ENCODE measurements at places on chromosomes 7 and 10.
A peak's percentile ranks its signal among the peaks of the same experiment; 100 is the strongest.

GRCh38 chr10:11235771-11236170 is 218.1 kb downstream of the CELF2 start:
- no peak for DNase-seq

- DNase-seq: no peak
These were observed 262.1 kb downstream of the AHR start for GRCh38 chr7:17560516-17560915.

DNA sequence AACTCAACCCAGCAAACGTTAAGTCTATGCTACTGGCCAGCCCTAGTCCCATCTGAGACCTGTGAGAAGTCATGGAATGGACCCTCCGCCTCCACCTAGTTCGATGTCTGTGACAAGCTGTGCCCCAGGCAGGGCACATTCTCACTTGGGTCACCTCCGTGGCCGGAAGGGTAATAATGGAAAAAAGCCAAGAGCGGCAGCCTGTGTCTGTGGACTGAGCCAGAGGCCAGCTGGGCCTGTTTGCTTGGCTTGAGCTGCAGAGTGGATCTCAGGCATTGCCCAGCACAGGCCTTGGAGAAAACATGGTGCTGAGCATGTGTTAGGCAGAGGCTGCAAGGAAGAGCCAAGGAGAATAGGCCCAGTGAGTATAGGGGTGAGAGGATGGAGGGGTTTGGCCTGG is 97.8 kb downstream of the GALNT17 start:
- no peak for DNase-seq

- DNase-seq: no peak
These were observed 23.1 kb downstream of the DNAJB9 start for GRCh38 chr7:108592646-108593201.

DNA sequence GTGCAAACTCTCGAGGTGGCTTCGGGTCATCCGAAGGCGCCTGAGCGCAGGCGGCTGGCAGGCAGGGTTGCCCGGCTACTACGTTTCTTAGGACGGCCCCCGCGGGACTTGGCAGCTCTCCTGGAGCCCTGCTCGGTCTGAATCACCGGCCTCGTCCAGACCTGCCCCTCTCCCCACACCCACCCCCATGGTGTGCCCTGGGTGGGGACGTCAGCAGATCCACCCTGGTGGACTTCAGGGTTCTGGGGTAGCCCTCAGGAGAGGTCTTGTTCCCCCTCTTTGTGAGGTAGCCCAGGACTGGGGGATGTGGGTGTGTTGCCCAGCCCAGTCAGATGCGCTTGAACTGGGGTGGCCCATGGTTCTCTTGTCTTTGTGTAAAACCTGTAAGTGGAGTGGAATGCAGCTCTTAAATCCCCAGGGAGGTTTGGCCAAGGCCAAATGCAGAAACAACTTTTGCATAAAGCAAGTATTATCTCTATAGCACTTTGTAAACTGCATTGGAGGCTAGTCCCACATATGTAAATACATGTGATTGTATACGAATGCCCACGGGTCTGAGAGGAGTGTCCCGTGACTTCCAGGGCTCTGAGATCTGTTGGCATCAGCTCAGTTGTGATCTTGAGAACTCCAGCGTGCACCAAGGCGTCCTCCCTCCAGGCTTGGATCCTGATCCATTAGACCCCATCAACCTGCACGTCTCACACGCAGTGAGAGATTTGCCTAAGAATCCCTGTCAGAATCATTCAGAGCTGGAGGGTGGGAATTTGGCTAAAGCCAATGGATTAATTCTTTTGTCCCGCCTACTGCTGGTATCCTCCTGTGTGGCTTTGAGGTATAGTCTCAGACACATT is 1.8 kb downstream of the PFKFB3 start:
- no peak for DNase-seq

GRCh38 chr10:104067525-104067924 is 18.2 kb downstream of the COL17A1 start:
- no peak for DNase-seq

DNA sequence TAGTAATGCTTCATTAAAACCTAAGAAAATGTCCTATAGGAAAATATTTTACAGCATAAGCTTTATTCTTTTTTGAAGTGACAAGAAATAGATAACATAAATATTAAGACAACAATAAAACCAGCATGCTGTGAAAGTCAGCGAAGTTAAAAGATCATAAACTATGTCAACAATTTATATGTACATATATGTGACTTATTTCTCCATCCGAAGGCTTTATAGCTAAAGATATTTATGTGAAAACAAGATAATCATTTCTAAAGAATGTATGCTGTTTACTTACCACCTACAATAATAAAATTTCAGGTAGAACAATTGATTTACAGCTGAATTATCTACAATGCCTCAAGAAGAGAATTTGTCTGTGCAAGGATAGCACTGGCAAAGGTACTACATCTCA is 283.4 kb downstream of the CRPPA start:
- DNase-seq: no peak

DNA sequence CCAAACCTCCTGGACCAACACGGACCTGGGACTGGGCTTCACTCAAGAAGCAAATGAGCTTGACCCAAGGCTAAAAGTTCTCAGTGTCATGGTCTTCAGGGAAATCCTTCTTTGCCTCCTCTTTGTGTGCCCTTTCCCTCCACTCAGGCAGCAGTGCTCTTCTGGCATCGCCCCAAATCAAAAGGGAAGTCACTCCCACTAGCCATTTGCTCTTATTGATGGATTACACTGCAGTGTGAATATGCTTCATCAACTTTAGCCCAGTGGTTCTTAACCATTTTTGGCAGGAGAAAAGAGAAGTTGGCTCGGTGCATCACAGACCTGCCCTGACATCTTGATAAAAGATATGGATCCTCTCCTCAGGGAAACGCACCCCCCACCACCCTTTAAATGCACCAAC is 19.2 kb upstream of the IKZF1 start:
- DNase-seq: no peak

DNA sequence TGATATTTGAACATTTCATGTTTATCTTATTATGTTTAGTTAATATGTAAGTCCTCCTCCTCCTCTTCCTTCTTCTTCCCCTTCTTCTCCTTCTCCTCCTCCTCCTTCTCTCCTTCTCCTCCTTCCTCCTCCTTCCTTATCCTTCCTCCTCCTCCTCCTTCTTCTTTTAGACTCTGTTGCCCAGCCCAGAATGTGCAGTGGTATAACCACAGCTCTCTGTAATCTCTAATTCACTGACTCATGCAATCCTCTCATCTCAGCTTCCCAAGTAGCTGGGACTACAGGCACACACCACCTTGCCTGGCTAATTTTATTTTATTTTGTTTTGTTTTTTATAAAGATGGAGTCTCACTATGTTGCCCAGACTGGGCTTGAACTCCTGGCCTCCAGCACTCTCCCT is 83.4 kb upstream of the ODAD2 start:
- no peak for DNase-seq

GRCh38 chr7:29078311-29079260 is 67.8 kb downstream of the CPVL start:
- no peak for DNase-seq

DNA sequence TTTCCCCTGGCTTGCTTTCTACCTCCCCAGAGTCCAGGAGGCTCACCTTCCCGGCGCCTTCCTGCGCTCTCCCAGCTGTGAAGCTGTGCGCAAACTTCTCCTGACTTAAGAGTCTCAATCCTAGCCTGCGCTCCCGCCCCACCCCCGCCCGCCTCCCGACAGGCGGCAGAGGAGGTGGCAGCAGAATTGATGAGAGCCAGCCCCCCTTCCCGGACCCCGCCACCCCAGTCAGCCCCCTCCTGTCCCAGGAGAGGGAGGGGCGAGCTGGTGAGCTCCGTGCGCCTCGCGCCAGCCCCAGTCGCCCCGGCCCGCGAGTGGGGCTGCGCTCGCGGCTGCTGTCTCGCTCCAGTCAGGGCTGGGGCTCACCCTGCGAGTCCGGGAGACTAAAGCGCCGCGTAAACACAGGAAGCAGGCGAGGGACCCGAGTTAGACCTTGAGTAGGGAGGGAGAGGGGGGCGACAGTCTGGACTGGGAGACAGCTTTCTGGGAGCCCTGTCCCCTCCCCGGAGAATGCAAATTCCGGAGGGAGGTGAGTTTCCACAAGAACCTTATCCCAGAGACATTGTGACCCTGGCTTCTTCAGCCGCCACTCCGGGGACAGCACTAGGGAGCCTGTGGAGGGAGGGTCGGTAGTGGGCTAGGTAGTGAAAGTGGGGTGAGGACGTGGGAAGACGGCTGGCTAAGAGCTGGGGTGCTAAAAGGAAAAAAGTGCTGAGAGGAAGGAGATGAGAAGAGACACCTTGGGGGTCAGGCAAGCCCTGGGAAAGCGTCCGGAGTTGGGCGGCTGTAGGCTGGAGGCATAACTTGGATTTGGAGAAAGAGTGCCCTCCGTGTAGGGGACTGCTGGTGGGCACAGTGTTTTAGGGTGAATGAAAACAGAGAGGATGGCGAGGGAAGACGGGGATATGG is at the start of gene CALCR:
Gene CALCR, minus strand, starts transcription at position 79 of the 909 bp plus-strand sequence. CDS start 87,743 bp downstream, outside the sequence.
- DNase-seq: no peak

GRCh38 chr10:103080891-103081581 is 112.0 kb downstream of the NT5C2 start:
- peak; percentile 12 for DNase-seq

GRCh38 chr10:78846071-78846470 is 222.7 kb upstream of the ZMIZ1 start:
- DNase-seq: no peak

GRCh38 chr7:36653008-36653662 is 71.2 kb downstream of the AOAH start:
- no peak for DNase-seq

- DNase-seq: no peak
These were observed 305.9 kb upstream of the RNF32 start for GRCh38 chr7:156334636-156335035.

DNA sequence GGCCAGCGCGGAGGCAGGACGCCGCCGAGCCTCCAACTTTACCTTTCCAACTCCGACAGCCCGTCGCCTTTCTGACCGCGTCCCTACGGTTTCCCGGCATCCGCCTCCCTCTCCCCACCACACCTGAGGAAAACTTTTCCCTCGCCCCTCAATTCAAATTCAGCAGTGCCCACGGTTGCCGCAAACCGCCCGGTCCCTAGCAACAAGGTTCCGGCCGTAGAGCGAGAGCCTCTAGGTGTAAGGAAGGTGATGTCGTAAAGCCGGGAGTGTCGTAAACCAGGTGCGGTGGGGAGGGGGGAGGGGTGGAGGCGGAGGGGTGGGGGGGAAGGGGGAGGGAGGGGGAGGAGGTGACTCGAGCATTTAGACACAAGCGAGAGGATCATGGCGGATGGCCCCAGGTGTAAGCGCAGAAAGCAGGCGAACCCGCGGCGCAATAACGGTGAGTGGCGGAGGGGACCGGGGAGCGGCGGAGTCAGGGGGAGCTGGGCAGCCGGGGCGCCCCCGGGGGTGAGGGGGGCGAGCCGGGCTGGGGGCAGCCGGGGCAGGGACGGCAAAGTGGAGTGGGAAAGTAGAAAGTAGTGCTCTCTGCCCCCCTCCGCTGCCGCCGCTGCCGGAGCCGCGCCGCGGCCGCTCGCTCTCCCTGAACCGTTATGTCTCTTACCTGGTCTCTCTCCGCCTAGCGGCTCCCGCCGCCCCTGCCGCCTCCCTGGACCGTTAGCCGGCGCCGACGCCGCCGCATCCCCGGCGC is at the start of gene ZEB1:
Gene ZEB1, plus strand, starts transcription at position 363 of the 748 bp plus-strand sequence. Its CDS starts 19 bp downstream, at position 382.
- DNase-seq: peak; percentile 90

DNA sequence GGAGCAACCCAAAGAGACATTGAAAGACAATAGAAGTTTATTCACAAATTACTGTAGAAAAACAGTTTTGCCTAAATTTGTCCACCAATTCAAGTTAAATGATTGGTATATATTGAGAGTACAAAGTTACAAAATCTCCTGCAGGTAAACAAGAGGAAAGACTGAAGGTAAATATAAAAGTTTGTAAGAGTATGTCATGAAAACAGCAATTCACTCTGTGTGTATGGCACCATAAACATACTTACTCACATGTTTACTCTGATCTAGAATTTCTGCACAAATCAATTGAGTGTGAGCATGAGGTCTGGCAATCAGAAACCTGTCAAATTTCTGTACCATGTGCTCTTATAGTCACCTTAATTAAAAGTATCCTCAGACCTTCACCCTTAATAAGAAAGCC is 800.9 kb upstream of the MBL2 start:
- DNase-seq: no peak

GRCh38 chr10:44500451-44500850 is 115.6 kb upstream of the CXCL12 start:
- no peak for DNase-seq

DNA sequence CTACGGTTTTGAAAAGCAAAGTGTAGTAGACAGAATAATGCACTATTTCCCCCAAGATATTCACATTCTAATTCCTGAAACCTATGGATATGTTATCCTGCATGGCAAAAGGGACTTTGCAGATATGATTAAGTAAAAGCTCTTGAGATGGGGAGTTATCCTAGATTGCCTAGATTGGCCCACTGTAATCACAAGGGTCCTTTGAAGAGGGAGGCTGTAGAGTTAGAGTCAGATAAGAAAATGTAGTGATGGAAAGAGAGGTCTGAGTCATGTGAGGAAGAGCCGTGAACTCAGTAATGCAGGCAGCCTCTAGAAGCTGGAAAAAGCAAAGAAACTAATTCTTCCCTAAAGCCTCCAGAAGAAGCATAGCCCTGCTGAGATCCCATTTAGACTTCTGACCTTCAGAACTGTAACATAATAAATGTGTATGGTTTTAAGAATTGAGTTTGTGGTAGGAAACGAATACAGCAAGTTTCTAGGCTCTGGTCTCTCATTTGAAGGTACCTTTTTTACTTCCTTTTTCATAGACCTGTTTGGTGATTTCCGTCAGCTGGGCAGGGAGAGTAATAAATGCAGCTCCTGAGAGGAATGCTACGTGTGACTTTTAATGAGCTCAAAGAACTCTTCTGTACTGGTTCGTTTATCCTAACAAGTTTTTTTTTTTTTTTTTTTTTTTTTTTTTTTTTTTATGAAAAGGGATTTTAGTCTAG is 41.9 kb upstream of the NXPH1 start:
- DNase-seq: no peak

GRCh38 chr7:43495572-43495971 is 87.3 kb upstream of the STK17A start:
- no peak for DNase-seq

GRCh38 chr10:95350830-95351228 is 60.0 kb upstream of the PDLIM1 start:
- no peak for DNase-seq

- no peak for DNase-seq
These were observed 35.0 kb upstream of the SRI start for GRCh38 chr7:88254721-88255424.

DNA sequence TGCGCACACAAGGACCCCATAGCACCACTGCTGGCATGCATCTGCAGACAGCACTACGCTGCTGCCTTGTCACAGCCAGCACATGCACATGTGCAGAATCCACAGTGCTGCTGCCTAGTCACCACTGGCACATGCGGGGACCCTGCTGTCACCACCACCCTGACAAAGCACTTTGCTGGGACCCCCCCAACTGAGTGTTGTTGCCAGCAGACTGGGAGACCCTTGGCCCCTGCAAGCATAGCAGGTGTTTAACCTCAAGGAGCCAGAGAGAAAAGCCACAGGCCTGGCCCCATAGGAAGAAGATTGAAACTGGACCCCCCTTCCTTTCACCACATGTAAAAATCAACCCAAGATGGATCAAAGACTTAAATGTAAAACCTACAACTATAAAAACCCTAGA is 211.2 kb downstream of the ITGB1 start:
- no peak for DNase-seq

GRCh38 chr10:77131214-77131613 is 506.4 kb downstream of the KCNMA1 start:
- DNase-seq: no peak
